ENCODE measurements at places on chromosomes 13 and 19.
A peak's percentile ranks its signal among the peaks of the same experiment; 100 is the strongest.

GRCh38 chr13:99230991-99231390, 27.2 kb downstream of the GPR18 start:
- DNase-seq: no peak

DNA sequence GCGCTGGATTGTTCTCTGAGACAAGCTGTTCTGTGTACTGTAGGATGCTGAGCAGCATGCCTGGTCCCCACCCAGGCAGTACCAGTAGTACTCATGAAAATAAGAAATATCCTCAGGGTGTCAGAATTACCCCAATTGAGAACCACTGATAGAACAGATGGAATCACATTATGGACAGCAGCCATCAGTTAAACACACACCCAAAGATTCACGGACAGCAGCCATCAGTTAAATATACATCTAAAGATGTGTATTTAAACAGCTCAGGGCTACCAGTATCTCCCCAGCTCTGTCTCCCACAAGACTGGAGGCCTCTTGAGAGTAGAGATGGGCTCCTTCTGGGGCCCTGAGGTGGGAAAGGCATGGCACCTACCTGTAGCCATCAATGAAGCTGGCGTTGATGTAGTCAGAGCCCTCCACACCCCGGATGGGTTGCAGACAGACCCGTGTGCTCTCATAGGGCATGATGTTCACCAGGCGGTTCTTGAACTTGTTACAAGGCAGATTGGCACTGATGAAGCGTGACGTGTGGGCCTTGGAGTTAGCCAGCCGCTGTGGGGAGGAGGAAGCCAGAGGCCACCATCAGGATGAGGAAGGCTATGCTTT, 129.3 kb downstream of the PTPRS start:
- DNase-seq: no peak

DNA sequence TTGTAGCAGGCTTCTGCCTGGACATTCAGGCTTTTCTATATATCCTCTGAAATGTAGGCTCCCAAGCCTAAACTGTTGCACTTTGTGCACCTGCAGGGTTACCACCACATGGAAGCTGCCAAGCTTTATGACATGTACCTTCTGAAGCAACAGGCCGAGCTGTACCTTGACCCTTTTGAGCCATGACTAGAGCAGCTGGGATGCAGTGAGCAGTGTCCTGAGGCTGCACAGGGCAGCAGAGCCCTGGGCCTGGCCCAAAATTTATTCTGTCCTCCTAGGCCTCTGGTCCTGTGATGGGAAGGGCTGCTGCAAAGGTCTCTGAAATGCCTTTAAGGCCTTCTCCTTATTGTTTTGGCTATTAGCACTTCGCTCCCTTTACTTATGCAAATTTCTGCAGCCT, 23.5 kb upstream of the CD177 start:
- no peak for DNase-seq

- no peak for DNase-seq
Observed at GRCh38 chr19:18392417-18392816, 5.0 kb downstream of the LRRC25 start.

GRCh38 chr19:38277549-38277948, 13.2 kb downstream of the SPINT2 start:
- DNase-seq: no peak

DNA sequence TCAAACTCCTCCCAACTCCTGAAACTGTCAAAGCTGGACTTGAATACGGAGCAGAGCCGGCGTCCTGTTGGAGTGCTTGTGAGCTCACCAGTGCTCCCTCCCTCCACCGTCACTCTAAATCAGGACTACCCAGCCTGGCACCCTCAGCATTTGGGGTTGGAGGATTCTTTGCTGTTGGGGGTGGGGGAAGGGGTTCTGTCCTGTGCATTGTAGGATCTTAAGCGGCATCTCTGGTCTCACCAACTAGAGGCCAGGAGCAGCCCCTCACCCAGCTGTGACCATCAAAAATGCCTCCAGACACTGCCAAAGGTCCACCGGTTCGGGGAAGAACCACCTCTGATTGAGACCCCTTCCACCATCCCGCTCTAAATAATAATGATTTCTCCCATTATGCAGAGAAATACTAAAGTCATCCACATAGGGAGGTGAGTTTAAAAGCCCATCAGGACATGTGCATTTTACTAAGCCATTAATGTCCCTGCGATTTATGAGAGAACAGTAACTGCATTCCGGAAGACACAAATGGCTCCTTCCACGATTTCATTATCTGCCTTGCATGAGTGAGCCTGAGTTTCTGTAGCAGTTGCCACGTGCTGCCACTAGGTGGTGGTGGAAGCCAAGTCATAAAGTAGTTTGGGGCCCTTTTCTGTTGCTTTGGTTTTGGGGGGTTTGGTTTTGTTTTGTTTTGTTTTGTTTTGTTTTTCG, 16.1 kb upstream of the USP29 start:
- DNase-seq: no peak

DNA sequence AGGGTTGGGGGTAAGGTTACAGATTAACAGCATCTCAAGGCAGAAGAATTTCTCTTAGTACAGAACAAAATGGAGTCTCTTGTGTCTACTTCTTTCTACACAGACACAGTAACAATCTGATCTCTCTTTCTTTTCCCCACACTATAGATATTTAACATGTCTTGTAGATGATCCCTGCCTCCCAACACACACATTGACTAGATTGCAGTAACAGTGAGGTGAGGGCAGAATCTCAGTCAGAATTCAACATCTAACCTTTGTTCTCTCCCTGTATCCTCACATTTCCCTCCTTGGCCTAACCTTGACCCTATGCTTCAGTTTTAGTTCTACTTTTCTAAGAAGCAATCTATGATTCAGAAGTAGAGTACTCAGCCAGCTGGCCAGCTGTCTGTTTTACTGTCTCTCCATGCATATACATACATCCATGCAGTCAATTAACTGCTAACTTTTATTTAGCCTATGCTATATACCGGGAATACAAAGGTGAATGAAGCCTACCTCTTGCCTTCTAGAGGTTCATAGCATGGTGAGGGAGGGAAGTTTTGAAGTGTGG, 18.1 kb downstream of the DNAJC15 start:
- DNase-seq: no peak

- DNase-seq: no peak
Observed at GRCh38 chr13:49814551-49815270, 22.2 kb upstream of the KPNA3 start.

DNA sequence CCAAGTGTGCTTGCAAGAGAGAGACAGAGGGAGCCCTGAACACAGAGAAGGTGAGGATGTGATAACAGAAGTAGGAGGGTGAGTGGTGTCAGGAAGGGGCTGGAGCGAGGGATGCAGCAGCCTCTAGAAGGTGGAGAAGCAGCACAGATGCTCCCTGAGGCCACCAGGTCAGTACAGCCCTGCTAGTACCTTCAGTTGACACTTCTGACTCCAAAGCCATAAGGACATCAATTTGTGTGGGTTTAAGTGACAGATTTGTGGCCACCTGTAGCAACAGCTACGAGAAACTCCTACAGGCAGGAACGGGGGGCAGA, 6.9 kb downstream of the ERICH4 start:
- no peak for DNase-seq

DNA sequence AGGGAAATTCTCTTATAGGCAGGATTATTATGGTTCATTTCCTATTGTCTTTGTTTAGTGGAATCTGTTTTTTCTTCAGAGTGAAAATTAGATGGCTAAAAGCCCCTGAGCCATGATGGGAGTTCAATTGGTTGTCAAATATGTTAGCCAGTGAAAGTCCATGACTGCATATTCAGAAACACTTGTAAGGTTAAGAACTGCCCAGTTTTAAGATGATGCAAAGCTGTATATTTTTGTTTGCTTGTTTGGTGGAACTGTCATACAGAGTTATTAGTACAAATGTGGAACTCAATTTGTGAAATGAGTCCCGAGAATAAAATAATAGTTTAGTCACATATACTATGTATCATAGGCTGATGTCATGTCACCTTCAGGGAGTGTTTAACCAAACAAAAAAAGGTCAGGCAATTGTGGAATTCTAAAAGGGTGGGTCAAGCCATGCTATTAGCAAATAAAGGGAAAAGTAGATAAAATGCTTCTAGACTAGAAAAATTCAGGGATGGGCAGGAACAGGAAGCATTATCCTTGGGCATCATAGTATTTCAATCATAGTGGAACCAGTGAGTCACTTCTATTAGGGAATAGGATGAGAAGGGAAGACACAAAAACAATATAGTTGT, 248.3 kb upstream of the SLITRK1 start:
- no peak for DNase-seq

GRCh38 chr13:53499576-53500133, 471.0 kb downstream of the OLFM4 start:
- no peak for DNase-seq

GRCh38 chr13:91722267-91722884, 324.0 kb downstream of the GPC5 start:
- DNase-seq: no peak

- peak; percentile 56 for DNase-seq
Observed at GRCh38 chr19:46678110-46678732, 17.2 kb upstream of the DACT3 start.

- DNase-seq: no peak
Observed at GRCh38 chr13:93794197-93794885, 567.7 kb downstream of the GPC6 start.

- DNase-seq: no peak
Observed at GRCh38 chr19:2727640-2727944, 6.4 kb upstream of the DIRAS1 start.

GRCh38 chr13:38979891-38980749, 10.5 kb downstream of the STOML3 start:
- no peak for DNase-seq

DNA sequence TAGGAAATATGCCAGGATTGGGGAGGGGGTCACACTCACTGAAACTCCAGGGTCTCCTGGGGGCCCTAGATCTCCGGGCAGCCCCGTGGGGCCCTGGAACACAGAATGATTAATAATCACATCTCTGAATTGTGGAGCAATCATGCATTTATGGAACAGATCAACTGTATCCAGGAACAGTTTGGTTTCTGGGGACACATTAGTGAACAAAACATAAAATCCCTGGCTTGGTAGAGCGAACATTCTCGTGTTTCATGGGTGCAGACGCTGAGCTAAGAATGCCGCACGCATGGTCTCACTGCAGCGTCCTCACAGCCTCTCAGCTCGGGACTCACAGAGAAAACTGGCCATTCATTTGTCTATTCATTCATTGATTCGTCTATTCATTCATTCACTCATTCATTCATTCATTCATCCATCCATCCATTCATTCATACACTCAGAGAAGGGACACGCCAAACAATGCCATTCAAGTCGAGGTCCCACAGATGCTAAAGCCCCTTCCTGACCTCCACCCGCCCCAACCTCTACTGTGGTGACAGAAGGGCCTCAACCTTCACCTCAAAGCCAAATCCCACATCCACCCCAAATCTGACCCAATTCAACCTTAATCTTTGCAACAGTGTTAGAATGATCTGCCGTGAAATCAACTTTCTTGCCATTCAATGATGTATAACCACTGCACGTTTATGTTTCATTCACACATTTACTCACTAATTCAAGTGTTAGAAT, 35.0 kb upstream of the OLFM2 start:
- DNase-seq: no peak

- no peak for DNase-seq
Observed at GRCh38 chr13:95642028-95642621, 2.4 kb downstream of the DZIP1 start.

DNA sequence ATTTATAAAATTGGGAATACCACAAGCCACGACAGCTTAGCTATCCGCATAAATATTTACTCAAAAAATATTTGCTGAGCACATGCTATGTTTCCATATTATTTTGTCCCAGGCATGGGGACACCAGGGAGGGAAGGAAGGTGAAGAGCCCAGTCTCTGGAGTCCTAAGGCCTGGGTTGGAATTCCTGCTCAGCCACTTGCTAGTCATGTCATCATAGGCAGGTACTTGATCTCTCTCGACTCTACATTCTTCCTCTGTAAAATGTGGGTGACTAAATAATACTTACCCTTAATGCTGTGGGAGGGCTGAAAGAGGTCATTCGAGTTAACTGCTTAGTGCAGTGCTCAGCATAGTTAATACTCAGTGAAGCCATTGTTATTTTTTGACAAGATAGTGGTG, 4.3 kb upstream of the RNASEH2B start:
- DNase-seq: no peak

DNA sequence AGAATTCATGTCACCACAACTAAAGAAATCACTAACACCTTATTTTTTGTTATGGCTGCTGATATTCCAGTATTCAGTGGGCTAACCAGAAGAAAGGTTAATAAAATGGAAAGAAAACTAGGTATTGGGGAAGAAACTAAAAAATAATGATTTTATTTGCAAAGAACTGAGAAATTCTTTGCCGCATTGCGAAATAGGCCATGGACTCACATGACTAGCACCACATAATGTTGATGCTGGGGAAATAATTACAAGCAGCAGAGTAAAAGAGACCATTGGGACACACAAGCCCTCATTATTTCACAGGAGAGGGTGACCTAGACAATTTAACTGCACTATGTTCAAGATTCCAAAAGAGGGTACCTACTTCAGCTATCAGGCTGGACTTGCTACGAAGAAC, 1411.5 kb downstream of the SLITRK5 start:
- DNase-seq: no peak

DNA sequence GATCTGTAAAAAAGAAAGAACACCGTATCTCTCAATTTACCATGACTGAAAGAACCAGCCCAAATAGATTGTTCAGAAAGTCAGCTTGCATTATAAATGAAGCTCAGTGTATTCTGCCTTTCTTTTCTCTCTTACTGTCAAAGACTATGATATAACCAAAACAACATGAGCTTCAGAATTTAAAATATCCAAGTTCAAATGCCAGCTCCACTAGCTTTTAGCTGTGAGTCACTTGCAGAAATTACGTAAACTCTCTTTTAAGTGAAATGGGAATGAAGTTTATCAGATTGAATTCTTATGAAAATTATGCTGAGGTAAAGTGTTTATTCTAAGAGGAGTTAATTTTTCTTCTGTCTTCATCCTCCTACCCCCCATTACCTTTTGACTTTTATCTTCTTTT, 20.0 kb upstream of the POSTN start:
- DNase-seq: no peak

GRCh38 chr13:42076309-42076713, 27.9 kb downstream of the DGKH start:
- no peak for DNase-seq

GRCh38 chr13:42041011-42041683, 7.3 kb upstream of the DGKH start:
- no peak for DNase-seq

Measured in NCI-H1048 (cell line).